NCI-H526 treated with DMSO at 0.1 percent for 48 hours (cell line): ENCODE measurements at places on chromosomes 16 and 17.

DNA sequence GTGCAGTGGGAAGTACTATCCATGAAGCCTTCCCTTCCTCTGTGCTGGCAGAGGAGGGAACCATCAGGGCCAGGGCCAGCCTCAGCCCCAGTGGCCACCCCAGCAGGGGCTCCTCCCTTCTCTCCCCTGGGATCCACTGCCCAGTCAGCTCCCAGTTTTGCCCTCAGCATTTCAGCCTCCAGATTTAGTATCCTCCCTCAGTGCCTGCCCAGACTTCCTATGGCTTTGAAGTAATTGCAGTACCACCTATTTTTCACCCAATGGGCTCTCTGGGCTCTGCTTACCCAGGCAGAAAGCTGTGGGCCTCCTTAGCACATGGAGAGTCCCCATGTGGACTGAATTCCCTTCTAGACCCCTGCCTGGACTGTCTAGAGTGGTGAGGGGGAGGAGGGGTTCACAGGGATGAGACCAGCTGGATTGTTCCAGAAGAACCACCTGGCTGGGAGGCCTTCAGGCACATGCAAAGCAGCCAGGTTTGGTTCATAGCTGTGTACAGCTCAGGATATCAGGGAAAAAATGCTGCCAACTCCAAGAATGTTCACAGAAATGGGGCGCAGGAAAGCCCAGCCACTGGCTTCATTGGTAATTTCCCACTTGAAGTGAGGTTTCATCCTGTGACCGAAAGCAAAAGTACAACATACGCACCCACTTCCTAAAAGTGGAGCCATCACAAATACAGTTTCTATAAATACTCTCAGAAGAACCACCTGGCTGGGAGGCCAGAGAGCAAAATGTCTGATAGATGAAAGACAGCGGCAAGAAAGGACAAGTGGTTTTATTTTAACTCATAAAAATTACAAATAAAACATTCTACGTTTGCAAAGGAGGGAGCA lies 15.2 kb upstream of the HERPUD1 start:
- DNase-seq, result no peak

GRCh38 chr17:35537601-35538141 lies at the start of gene SLFN12L:
SLFN12L (minus strand) TSS chr17:35537678; CDS start chr17:35522364, 15,314 bp downstream.
- no peak for DNase-seq

- no peak for DNase-seq
Observed at GRCh38 chr17:49106321-49107210, 26.0 kb upstream of the B4GALNT2 start.

DNA sequence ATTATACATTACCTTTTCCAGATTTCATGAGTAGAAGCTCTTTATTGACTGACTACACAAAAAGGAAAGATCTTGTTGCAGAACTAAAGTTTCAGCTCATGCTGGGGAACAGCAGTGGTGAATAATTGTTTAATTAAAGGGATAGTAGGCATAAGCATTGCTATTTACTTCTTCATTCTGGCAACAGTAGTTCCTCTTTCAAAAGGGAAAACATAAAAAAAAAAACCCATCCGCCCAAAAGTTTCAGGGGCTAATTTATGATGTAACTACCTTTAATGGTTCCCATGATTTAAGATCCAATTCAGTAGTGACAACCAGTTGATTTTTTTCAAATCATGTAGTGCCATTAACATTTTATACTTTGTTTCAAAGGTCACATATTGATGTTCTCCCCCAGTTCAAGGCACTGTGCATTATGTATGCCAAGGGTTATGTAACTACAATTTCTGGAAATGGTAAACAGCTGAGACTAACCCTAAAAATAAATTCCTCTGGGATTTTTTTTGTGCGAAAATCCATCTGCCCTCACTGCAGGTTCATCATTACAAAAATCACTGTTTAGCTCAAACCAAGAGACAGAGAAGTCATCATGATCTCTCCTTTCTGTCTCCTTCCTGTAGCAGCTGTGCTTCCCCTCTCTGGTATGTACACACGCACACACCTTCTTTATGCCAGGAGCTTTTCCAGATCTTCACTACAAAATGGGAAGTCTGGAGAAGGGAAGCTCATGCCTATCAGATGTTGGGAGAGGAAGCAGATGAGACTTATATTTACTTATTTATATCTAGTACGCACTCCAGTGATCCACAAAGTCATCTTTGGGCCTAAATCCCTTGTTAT lies 2.2 kb upstream of the PHLPP2 start:
- DNase-seq, result no peak

- DNase-seq, result no peak
Observed at GRCh38 chr16:31421587-31421986, 6.6 kb downstream of the COX6A2 start.

- no peak for DNase-seq
Observed at GRCh38 chr17:37650419-37651003, 7.3 kb upstream of the DDX52 start.
